SJSA1 (cell line): ENCODE measurements at places on chromosomes 7 and 10.

- peak; percentile 95 for DNase-seq
Observed at GRCh38 chr10:93482145-93482834, at the start of gene MYOF. Gene MYOF (minus strand): TSS chr10:93482334. CDS start chr10:93482194, 140 bp downstream.

DNA sequence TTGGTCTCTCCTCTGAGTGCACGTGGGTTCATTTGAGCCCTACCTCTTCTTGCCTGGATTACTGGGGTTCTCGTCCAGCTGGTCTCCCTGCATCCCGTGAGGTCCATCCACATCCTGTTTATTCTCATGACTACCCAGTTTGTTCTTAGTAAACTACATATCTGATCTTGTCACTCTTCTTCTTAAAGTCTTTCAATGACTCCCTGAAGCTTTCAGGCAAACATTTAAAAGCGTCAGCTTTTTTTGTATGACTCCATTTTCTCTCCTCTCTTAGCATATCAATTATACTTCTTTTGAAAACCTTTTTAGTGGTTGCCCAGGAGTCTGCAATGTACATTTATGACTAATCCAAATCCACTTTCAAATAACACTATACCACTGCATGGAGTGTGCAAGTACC is 7.5 kb downstream of the SFXN2 start:
- no peak for DNase-seq

GRCh38 chr10:133415752-133416151 is 8.7 kb downstream of the SPRN start:
- DNase-seq: no peak

- DNase-seq: no peak
Observed at GRCh38 chr7:34844936-34845665, 187.1 kb downstream of the NPSR1 start.

DNA sequence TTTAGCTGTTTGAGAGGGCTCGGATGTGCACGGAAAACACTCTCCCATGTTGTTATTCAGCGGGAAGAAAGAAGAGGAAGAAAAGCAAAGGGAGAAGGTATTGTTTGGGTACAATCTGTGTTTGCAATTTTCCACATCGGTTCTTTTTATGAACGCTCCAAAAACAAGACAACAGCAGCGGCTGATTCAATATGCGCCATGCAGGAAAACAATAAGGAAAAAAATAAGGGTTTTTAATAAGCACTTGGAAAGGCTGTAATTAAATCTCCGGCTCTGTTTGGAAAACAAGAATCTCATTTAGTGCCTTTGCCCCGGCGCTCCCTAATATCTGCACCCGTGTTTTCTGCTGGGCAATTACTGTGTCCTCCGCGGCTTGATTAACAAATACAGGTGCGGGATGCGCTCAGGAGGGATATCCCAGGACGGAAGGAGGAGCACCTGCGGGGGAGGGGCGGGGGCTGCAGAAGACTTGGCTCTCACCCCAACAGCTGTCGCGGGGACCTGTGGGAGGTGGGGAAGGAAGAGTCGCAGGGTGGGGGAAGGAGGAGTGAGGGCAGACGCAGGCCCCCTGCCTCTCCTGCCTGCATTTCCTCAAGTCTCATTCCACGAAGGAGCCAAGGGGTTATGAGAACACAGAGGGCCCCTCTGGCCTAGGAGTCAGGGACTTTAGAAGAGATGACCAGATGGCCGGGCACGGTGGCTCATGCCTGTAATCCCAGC is 181.5 kb upstream of the PODXL start:
- no peak for DNase-seq

GRCh38 chr7:157234271-157234670 is 95.5 kb downstream of the UBE3C start:
- DNase-seq: no peak

DNA sequence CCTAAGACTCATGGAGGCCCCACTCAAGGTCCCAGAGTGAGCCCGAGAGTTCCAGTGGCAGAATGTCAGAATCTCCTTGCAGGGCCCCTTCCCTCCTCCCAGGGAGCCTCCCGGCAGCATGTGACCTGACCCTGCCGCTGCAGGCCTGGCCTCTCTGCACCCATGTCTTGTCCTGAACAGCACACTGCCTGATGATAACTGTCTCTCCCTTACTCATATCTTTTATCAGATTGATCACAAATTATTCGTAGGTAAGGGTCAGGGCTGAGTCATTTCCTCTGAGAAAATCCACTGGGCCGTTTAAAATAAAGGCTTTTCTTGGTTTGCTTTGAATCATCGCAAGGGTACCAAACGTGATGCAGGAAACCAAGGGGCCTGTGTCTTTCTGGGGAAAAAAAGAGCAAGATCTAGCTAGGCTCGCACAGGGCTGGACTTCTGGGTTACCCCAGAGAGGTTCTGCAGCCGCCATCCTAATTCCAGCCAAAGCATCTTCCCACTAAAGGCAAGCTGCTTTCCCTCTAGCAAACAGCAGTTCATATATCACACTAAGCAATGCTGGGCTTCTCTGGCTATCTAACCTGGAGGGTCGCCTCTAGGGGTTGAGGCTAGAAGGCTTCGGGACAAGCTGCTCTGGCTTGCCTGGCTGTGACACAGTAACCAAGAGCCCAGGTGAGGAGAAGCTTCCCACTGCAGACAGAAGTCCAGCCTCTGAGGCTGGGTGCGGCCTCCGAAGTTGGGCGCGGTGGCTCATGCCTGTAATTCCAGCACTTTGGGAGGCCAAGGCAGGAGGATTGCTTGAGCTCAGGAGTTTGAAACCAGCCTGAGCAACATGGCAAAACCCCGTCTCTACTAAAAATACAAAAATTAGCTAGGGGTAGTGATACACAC is 104.9 kb downstream of the SPDYE5 start:
- DNase-seq: no peak

DNA sequence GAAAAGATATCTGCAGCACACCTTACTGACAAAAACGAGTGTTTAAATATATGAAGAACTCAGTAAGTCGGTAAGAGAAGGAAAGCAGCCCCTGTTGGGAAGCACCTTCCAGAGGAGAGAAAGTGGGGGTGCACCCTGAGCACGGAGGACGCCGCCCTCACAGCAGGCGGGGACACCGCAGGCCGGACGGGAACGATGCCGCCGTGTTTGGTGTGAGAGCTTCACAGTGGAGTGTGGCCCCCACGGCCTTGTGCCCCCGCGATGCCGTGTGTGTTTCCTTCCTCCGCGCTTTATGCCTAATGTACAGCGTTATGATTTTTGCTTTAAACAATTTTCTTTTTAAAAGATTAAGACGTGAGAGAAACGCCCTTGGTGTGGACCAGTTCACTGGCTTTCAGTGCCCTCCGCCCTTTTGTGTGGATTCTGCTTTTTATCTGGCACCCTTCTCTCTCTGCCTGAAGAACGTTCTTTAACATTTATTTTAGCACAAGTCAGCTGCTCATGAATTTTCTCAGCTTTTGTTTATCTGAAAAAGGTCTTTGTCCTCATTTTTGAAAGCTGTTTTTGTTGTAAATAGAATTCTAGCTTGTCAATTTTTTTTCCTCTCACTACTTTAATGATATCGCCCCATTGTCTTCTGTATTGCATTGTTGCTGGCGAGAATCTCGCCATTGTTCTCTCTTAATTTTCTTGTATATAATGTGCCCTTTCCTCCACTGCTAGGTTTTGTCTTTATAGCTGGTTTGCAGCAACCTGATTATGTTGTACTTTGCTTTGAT is 110.7 kb downstream of the INPP5A start:
- no peak for DNase-seq

DNA sequence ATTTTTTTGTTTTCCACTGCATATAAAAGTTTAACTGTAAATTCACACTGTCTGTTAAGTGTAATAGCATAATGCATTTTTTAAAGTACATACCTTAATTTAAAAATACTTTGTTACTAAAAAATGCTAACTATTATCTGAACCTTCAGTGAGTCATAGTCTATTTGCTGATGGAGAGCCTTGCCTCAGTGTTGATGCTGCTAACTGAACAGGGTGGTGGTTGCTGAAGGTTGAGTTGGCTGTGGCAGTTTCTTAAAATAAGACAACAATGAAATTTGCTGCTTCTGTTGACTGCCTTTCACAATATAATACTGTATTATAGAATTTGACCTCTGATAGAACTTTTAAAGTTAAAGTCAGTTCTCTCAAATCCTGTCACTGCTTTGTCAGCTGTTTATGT is 72.3 kb upstream of the GATAD1 start:
- DNase-seq: peak; percentile 23

DNA sequence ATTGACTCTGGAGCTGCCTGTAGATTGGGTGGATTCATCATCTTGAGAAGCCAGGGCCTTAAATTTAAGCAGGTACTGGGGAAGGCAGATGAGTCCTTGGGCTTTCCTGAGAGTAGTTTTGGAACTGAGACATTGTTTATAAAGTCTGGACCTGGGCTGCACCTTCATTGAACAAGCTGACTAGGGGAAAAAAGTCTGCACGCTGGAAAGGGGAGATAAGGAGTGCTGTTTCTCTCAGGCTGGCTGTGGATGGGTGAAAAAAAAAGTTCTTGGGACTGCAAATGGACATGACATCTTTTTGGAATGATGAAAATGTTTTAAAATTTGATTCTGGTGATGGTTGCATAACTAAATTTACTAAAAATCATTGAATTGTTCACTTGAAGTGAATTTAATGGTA is 12.0 kb downstream of the SEC24C start:
- DNase-seq: no peak

GRCh38 chr7:18538554-18539250 is 43.2 kb downstream of the HDAC9 start:
- DNase-seq: no peak

GRCh38 chr7:3464900-3465622 is 164.0 kb downstream of the SDK1 start:
- no peak for DNase-seq
